ENCODE measurements at places on chromosomes 7 and 10.
A peak's percentile ranks its signal among the peaks of the same experiment; 100 is the strongest.

GRCh38 chr10:27252267-27253000 lies 11.8 kb upstream of the ACBD5 start:
- DNase-seq, result peak; percentile 80

- DNase-seq, result no peak
Measured at GRCh38 chr10:98302741-98303365, 34.9 kb upstream of the LOXL4 start.

DNA sequence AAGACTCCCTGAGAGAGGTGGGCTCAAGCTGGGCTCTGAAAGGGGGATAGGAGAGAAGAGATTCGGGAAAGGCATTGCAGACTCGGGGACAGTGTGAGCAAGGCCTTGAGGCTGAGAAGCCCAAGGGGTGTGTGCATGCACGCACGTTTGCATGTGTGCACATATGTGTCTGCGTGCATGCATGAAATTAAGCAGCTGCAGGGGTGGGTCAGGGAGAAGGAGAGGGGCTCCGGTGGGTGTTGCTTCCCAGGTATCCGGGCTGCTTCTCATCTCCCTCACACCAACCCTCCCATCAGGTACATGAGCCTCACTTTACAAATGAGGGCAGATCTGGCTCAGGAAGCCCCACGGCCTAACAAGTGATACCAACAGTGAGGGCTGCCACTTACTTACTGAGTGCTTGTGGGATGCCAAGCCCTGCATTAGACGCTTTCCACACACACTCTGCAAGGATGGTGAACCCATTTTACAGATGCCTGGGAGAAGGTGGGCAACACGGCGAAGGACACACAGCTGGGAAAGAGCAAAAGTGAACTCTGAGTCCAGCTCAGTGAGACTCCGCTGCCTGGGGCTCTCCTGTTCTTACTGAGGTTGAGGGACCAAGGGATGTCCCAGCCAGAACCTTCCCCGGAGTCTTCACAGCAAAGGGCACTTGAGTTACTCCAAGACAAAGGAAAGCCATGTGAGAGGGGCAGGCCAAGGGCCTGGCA lies 26.4 kb downstream of the ZCCHC24 start:
- DNase-seq, result no peak

DNA sequence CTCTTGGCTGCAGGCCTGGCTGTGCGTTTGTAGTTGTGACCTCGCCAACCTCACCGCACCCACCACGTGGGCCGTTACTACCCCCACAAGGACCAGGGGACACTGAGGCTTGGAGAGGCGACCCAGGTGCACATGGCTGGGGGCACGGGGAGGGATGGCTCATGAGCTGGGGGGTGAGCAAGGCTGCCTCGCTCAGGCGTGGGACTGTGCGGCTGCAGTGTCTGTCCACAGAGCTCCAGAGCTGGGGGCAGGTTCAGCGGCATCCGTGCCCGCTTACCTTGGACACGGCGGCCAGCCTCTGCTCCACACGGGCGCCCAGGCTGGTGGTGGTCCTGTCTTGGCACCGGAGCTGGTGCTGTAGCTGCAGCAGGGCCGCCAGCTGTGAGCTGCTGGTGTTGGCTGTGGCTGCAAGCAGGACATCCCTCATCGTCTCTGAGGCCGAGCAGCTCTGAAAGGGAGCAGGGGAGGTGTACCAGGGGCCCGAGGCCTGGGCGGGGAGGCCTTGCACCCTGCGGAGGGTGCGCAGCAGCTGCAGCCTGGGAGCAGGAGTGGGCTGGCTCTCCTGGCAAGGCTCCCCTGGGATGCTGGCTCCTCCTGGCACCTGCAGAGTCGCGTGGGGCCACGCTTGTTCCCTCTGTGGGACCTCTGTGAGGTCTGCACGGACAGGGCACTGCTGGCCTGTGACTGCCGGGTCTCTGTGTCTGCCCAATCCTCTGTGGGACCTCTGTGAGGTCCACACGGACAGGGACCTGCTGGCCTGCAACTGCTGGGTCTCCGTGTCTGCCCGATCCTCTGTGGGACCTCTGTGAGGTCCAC lies 60.0 kb upstream of the NKX6-2 start:
- DNase-seq, result no peak

GRCh38 chr7:135938563-135938962 lies 38.6 kb downstream of the MTPN start:
- DNase-seq, result no peak

Measured in CD4-positive, alpha-beta T cell treated with Interleukin-15 for 4 hours (primary cell).